ENCODE measurements at places on chromosomes 1 and 21. TPM values are rescaled to one million over a fixed set of nuclear protein-coding genes. Genes with fewer than 3 reads are reported as not detected.

The FCAMR gene
- not detected for polyA plus RNA-seq

GRCh38 chr21:18951271-18952038, 547.9 kb upstream of the TMPRSS15 start:
- DNase-seq = peak; percentile 62

DNA sequence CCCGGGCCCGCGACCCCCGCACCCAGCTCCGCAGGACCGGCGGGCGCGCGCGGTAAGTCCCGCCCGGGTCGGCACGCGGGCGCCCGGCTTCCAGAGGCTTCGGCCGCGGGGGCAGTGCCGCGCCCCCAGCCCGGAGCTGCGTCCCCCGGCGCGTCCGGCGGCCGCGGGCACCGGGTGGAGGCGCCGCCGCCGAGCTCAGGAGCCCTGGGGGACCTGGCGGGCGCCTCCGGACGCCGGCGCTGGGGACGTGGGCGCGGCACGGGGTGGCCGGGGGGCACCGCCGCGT, 227 bp downstream of the NBL1 start:
- DNase-seq = no peak

GRCh38 chr1:14522926-14523241, 75.6 kb upstream of the KAZN start:
- peak; percentile 65 for DNase-seq

- DNase-seq = no peak
Measured at GRCh38 chr1:22239378-22239777, 96.5 kb upstream of the WNT4 start.

GRCh38 chr1:28956038-28956464, 41.7 kb downstream of the EPB41 start:
- DNase-seq = no peak

The DENND2C gene
- polyA plus RNA-seq = 2.0 TPM

GRCh38 chr1:97942161-97943123, 21.6 kb upstream of the DPYD start:
- no peak for DNase-seq

- DNase-seq = no peak
Measured at GRCh38 chr1:192453360-192453992, 122.1 kb upstream of the RGS1 start.

DNA sequence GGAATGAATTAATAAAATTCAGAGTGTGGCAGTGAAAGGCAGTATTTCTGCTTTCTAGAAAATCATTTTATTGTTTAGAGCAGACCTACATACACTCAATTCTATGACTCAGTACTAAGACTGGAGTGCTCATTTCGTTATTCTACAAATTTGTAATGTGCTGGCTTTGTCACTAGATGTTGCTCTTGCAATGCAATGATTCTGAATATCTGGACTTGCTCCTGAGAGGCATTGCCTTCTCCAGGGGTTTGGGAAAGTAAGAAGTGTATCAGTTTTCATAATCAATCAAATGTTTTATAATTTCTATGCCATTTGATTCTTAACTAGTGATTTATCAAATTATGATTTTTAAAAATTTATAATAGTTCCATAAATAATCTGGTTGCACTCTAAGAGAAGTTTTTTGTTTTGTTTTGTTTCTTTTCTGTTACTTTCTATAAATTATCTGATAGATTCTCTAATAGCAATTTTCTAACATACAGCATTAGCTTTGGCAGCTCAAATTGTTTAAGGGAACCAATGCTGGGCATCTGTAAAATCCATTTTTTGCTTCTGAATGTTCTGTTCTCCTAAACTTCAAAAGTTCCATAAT, 280.5 kb upstream of the SGIP1 start:
- DNase-seq = no peak

- DNase-seq = no peak
Measured at GRCh38 chr1:243686159-243686558, 163.9 kb downstream of the AKT3 start.

GRCh38 chr1:192358822-192359221, 42.0 kb downstream of the RGS21 start:
- DNase-seq = no peak

The ARHGEF2 gene
- 72.0 TPM for polyA plus RNA-seq

GRCh38 chr21:44941567-44941966, 1.7 kb downstream of the SLX9 start:
- DNase-seq = no peak

The LIPI gene
- polyA plus RNA-seq = not detected

The DDR2 gene
- 6.0 TPM for polyA plus RNA-seq

Measured in lung (tissue), 17 donors.